ENCODE measurements at places on chromosomes 1 and 21.

GRCh38 chr1:173876732-173877131 lies 8.6 kb downstream of the ZBTB37 start:
- DNase-seq: no peak

DNA sequence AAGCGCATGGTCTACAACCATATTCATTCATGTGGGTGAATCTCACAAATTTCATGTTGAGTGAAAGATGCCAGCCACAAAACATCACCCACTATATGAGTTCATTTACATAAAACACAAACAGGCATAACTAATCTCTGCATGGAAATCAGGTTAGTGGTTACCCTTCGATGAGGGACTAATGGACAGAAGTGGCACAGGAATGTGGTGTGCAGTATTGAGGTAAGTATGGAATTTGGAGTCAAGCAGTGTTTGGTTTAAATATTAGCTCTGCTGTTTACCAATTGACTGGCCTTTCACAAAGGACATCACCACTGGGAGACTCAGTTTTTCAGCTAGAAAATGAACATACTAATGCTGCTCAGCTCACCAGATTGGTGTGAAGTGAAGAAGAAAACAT lies 24.2 kb downstream of the CCDC185 start:
- DNase-seq: no peak

DNA sequence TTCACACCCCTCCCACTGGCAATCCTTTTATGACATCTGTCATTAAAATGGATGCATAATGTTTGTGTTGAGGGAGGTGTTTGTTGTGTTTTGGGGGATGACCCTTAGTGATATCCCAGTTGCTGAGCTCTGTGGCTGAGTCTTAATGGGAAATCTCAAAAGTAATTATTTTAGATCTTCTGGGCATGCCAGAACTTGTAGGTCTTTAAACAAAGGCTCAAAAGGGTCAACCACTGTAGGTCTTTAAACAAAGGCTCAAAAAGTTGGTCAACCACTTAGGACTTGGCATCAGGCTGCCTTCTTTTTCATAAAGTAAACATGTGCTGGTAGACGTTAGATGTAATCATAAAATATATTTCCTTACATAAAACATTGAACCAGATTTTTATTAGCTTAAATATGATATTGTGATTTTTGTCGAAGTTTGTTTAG lies 78.0 kb downstream of the CDC14A start:
- no peak for DNase-seq

DNA sequence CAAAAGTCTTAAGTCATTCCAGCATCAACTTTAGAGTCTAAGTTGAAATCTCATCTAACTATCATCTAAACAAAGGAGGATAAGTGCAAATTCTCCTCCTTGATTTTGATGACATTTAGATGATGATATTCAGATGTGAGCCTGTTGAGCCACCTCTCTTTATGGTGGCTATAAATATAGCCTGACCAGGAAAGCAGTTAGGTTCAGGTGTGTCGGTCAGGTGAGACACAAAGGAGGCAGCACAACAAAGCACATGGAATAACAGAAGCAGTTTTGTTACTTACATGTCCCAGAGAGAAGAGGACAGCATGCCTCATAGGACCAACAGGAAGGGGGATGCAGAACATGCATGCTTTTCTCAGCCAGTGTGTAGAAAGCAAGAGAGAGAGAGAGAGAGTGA lies 30.6 kb upstream of the PLA2G2A start:
- no peak for DNase-seq

DNA sequence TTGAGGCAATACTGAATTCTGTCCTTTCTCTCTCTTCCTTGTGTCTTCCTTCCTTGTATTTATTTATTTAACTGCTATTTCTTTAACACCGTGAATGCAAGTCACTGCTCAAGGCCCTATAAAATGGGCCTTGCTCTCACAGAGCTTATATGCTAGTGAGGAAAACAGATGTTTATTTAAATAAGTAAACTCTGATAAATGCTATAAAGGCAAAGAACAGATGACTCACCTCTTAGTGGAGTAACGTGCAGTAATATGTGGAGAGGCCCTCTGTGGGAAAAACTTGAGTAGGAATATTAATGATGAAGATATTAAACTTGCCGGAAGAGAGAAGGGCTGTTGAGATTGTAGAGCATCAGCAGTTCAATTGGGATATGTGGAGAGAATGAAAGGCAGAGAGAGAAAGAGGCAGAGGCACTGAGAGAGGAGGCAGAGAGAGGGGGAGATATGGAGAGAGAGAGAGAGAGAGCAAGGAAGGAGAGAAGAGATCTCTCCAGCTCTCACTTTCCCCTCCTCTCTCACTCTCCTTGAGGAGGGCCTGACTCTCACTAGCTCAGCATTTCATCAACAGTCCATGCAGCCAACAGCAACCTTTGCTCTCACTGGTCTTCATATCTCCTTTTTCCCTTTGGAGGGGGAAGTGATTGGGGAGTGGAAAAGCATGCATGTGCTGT lies 322.2 kb downstream of the LMX1A start:
- no peak for DNase-seq

DNA sequence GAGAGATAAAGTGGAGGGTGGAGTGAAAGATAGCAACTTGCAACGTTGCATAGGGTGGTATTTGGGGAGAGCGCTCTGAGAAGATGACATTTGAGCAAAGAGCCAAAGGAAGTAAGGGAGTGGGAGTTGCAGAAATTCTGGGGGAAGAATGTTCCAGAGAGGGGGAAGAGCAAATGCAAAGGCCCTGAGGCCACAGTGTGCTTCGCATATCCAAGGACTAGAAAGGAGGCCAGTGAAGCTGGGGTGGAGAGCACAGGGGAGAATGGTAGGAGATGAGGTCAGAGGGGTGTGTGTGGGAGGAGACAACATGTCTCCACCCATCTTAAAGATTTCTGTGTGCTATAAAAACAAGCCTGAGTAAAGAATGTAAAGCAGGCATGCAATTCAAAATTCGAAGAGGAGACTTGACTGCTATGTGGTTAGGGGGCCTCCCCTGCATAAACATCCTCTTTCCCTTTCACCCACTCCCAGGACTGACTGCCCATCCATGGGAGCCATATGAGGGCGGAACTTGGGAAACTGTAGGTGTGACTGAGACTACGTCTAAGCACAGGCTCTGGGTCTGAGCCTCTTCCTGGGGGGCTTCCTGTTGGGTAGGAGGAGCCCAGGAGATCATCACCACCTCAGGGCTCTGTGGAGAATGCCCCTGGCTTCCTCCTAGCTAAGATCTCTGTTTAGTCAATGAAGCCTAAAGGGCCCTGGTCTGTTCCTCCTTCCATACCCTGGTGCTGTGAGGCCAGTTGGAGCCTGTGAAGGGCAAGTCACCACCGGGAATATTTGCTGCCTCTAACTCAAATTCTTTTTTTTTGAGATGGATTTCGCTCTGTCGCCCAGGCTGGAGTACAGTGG lies 2.9 kb upstream of the CLIC4 start:
- DNase-seq: no peak

DNA sequence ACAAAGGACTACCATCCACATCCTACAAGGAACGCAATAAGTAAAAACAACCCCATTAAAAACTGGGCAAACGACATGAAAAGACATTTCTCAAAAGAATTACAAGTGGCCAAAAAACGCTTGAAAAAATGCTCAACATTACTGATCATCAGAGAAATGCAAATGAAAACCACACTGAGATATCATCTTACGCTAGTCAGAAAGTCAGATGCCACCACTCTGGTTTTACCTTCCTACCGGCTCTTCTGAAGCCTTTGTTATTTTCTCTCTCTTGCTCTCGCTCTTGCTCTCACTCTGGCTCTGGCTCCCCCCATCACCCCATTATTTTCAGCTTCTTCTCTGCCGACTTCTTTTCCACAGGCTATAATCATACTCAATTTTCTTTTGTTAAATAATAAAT lies 38.8 kb downstream of the VPS45 start:
- no peak for DNase-seq

DNA sequence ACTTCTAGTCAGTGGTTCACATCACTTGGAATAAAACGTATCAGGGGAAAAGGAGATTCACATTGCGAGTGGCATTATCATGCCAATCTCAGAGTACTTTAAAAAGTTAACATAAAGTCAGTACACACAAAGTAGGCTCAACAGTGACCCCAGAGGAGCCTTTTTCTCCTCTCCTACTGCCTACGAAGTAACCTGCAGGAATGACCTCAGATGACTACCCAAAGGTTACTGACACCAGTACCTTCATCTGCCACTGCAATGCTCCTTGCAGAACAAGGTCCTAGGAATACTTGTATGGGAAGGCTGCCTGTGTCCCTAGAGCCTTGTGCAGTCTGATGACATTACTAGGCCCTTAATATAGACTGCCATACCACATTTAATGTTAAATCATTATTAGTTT lies 389.8 kb upstream of the LYPLAL1 start:
- no peak for DNase-seq

- no peak for DNase-seq
These were observed 25.5 kb downstream of the USP1 start for GRCh38 chr1:62462370-62462769.

GRCh38 chr1:107486349-107486748 lies 345.5 kb downstream of the NTNG1 start:
- DNase-seq: no peak

GRCh38 chr1:40838045-40838979 lies 23.9 kb downstream of the CITED4 start:
- DNase-seq: no peak

DNA sequence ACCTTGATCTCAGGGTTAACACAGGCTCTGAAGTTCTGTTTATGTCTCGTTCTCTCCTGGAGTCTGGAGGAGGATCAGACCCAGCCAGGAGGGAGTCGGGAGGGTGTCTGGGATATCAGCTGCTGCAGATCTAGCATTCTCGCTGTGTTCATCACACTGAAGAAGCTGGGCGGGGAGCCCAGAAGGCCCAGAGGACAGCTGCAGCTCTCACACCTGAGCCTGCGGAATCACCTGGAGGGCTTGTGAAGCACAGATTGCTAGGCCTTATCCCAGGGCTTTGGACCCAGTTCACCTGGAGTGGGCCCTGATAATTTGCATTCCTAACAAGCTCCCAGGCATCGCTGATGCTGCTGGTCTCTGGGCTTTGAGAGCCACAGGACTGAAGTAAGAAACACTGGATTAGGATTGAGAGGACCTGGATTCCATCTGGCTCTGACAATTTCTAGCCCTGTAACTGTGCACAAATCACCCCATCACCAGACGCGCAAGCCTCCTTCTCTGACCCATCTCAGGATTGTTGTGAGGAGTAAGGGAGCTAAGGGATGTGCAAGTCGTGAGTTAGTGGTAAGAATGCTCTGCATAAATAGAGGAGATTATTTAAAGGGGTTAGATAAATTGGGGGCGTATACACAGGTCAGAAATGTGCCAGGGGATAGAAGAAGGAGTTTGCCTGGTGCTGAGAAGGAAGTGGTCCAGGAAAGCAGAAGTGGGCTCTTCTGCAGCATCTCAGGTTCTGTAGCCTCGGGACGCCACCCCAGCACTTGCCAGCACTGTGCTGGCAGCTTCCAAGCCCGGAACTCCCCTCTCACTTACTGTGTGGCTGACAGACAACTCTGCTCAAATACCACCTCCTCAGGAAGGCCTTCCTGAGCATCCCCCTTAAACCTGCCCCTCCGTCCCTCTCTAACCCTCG lies 19.1 kb downstream of the ABCA4 start:
- DNase-seq: no peak

DNA sequence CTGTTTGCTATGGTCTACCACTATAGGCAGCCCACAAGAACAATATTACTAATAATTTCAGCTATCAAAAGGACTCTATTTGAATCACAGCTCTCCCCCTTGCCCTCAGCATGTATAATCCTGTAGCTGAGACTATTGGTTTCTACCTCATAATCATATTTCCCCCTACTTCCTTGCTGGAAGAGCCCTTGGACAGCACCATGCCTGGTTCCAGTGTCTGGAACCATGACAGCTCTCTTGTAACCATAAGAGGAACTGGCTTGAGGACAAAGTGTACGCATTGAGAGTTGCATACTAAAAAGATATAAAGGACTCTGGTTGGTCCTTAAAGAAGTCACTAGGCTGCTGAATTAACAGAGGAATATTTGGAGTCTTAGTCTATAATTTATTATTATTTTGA lies 110.7 kb upstream of the ZRANB2 start:
- no peak for DNase-seq

- DNase-seq: no peak
These were observed 170.1 kb downstream of the SIPA1L2 start for GRCh38 chr1:232459826-232460225.

- no peak for DNase-seq
These were observed 1.1 kb upstream of the GJB3 start for GRCh38 chr1:34779962-34780361.

DNA sequence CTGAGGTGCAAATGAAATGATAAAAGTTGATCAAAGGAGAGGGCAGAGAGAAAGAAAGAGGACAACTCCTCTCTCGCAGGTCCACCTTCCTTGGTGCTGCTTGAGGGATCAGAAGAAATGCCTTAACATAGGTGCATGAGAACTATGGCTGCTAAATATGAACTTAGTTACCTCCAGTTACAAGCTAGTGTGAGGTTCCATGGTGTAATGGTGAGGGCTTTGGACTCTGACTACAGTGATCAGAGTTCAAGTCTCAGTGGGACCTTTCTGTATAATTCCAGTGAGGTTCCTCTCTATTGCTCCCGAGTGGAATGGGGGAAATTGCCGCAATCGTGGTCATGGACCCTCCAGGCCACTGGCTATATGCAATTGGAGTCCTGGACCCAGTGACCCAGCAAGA lies 387.3 kb downstream of the FAM72C start:
- DNase-seq: no peak

DNA sequence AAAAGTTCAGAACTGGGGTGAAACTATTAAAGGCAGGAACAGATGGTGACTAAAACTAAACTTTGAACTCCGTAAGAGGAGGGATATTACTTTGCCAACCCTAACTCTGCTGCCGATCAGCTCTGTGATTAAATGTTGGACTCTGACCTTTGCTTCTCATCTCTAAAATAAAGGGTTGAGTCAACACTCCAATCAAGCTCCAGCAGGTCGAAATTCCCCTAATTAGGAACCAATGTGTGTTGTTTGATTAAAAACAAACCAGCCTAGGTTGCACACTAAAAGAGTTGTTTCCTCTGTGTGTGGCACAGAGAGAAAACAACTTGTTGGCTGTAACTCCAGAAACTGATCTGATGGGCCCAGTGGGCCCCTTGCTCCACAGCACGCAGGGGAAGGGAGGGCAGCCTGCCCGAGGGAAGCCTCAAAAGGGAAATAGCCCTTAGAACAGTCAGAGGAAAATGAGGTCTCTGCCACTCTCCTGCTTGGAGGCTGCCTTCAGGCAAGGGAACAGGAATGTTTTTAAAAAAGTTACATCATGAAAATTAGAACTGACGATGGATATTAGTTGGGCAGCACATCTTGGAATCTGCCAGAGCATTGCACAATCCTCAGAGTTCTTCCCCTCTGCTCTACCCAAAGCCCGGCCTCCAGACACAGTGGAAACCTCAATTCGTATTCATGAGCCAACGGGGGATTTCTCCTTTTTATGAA lies 69.3 kb downstream of the KCTD3 start:
- peak; percentile 81 for DNase-seq

Measured in AG09319 (cell line).